ENCODE measurements at places on chromosomes 1 and 21.
A peak's percentile ranks its signal among the peaks of the same experiment; 100 is the strongest.

- DNase-seq = peak; percentile 84
Observed at GRCh38 chr1:21261551-21262292, 28.5 kb downstream of the ECE1 start.

- DNase-seq = peak; percentile 31
Observed at GRCh38 chr1:11594222-11594621, 60.0 kb downstream of the FBXO2 start.

DNA sequence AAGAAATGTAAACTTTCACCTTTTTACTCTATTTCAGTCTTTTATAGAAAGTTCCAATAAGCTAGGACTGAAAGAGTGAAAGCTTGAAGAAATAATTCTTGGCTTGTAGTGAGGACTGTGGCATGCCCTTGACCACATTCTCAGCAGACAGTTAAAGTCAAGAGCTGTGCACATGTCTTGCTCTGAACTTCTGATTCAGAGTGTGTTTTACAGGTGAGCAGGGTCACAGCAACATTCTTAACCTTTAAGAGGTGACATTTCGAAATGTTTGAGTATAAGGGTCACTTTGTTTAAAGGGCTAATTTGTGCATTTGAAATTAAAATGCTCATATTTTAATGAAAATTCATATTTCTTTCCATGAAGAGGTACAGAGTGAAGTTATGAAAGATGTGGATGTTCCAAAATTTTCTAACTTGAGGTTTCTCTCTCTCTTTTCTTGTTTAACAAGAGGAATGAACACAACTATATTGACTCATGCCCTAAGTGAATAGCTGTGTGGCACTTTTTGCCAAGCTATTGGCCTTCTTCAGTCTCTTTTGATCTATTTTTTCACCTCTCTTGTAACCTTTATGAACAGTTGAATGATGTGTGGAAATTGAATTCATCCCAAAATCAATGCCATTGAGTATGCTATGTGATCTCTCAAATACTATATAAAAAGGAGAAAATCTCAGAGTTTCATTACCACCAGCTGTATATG is 918.1 kb downstream of the ADGRL2 start:
- no peak for DNase-seq

- no peak for DNase-seq
Observed at GRCh38 chr1:24308365-24309015, 10.7 kb upstream of the GRHL3 start.

- DNase-seq = no peak
Observed at GRCh38 chr1:154429118-154429517, 24.0 kb downstream of the IL6R start.

Measured in bronchial epithelial cell (primary cell).